T-helper 2 cell (primary cell): ENCODE measurements at places on chromosomes 6 and 20.

DNA sequence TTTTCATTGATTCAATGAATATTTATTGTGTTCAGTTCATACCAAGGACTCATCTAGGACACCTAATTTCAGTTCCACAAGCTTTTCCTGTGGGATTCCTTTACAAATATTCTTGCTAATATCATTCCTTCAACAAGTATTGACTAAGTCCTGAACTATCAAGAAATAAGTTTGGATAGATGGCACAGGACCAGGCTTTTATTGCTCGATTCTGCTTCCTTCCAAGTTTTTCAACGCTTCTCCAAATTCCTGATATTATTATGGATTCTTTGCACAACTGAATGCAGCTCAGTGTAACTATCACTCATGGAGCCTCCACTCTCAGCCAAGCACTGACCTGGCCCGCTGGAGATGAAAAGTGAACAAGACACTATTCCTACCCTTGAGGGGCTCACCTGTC, 32.7 kb upstream of the COL21A1 start:
- DNase-seq = no peak

DNA sequence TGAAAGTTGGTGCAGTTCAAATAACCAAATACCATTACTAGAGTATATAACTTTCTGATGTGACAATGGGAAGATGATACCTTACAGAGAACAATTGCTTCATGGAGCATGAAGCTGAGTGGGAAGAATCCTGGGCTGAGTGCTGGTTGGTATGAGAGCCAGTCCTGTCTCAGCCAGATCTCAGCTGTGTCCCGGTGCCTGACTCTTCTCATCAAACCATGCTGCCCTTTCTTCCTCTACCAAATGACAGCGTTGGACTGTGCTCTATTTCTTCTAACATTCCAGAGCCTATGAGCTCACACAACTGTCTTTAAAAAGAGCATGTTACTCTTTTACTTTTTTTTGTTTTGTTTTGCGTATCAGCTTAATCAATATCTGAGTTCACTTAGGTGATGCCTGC, 27.5 kb upstream of the PBOV1 start:
- no peak for DNase-seq

DNA sequence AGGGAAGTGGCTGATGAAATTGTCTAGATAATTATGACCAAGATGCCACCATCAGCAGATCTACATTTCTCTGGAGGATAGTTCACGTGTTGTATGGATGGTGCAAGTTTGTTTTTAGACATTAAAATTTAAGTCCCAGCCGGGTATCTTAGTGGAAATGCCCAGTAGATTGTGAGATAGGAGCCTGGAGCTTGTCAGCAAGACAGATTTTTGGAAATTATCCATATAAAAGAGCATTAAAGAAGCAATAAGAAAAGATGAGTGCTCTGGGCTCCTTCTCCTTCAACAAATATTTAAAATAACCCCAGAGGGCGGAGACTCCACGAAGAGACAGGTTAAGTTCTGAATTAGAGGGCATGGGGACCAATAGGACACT, 47.6 kb upstream of the SMLR1 start:
- no peak for DNase-seq

DNA sequence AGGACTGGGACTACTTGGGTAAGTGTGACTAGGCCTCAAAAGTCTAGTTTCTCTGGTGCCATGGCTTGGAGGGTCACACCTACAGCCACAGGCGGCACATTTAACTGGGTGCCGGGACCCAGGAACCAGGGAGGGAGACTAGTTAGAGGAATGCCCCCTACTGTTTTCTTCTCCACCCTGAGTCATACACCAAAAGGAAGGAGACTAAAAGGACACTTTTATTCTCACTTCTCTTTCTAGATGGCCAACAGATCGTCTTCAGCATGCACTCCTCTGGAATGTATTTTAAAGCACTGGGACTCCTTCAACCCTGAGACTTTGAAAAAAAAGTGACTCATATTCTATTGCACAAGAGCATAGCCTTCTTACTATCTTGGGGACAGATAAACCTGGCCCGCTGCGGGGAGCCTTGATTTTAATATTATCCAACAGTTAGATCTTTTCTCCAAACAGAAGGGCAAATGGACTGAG, 33.4 kb downstream of the PLN start:
- no peak for DNase-seq

DNA sequence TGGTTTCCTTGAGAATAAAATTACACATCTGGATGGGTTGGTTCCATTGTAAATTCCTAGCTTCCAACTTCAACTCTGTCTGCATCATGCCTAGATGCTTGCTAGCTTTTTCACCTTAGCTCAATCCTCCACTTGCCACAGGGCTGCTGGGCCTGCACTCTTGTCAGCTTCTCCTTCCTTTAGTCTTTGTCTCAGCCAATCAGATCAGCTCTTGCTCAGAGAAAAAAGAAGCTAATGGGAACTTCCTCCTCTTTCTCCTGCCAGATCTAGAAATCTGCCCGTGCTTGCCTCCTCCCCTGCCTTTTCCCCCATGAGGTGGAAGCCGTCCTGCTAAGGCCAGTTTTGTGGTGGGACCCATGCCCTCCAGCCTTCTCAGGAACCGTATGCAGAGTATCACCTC, 18.5 kb downstream of the RAE1 start:
- DNase-seq = no peak

DNA sequence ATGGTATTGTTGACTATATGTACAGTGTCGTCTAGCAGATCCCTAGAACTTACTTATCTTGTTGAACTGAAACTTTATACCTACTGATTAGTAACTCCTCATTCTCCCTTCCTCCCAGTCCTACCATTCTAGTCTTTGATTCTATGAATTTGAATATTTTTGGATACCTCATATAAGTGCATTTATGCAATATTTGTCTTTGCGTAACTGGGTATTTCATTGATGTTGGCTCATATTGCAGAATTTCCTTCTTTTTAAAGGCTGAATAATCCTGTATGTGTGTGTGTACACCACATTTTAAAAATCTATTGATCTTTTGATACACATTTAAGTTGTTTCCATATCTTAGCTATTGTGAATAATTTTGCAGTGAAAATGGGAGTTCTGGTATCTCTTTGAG, 119.9 kb downstream of the SOX4 start:
- DNase-seq = no peak

- no peak for DNase-seq
These were observed 42.7 kb downstream of the REPS1 start for GRCh38 chr6:138945354-138945753.

DNA sequence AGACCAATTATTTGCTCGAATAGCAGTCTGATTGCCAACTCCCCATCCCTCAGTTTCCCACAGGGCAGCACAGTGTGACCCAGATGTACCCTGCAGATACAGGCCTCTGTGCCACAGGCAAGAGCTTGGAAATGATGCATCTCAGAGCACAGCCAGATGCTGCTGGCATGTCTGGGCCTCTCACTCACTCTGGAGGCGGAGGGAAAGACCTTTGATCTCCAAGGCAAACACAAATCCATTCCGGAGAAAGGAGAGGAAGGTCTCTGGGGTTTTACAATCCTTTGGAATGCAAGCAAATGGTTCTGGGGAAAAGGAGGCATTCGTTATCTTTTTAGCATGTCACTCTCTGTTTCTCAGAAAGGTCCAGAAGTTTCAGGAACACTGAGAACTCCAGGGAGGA, 74.2 kb downstream of the RIOK1 start:
- DNase-seq = no peak

- no peak for DNase-seq
These were observed 168.6 kb downstream of the NFATC2 start for GRCh38 chr20:51373713-51374455.

GRCh38 chr6:157316871-157317814, 6.2 kb downstream of the TMEM242 start:
- DNase-seq = no peak

DNA sequence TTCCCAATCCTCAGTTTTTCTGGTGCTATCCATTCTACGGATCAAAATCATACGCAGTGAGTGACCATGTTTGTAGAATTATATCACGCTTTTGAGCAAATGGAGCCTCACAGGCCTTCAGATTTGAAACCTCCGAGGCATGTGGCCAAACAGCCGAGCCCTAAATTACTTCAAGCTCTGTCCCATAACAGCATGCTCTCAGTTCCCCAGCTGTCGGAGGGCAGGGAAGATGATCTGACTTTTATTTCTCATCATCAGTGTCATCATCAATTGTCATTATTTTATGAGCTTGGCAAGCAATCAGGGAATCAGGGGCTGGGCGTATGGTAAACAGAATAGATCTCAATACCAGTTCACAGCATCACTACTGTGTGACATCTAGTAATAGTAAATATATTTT, 73.2 kb downstream of the PSMG4 start:
- no peak for DNase-seq

- DNase-seq = no peak
These were observed 87.5 kb upstream of the MPC1 start for GRCh38 chr6:166470029-166470862.

DNA sequence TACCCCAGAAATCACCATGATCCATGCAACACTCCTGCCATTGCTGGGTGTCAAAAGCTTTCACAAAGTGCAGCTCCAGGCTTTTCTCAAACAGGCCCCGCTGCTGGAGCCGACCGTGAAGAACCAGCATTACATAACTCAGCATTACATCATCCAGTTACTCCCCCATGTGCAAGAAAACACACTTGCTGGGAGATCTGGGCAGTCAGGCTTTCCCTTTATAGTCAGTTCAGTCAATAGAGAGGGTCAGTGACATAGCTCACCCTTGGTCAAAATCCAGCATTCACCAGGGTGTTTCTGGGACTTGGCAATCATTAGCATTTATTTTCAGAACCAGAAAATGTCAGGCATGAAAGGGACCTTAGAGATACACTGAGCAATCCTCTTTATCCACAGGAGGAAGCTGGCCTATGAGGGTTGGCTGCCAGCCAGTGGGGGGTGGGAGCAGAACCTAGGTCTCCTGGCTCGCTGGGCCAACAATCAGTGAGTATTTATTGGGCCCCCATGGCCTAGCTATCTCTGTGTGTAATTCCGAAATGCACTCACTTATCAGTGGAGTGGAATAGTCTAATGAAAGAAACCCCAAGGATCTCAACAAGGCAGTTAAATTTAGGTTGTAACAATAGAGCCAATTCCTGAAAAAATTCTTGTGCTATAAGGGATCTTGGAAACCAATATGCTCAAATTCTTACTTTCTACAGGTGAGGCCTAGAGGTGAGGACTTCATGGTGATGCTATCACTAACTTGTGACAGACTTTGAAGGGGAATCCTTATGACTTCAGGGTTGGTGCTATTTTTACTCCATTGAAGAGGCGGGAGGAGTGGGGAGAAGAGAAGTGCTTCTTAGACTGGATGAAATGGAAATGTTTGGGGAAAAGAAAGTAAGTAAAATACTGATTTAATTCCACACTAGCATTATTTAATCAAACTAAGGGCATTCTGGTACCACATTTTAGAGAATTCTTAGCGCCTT, 54.6 kb downstream of the LYRM4 start:
- DNase-seq = no peak

GRCh38 chr6:166341977-166342348, 382 bp downstream of the SFT2D1 start:
- DNase-seq = no peak

GRCh38 chr6:134437376-134437775, 119.5 kb upstream of the SGK1 start:
- no peak for DNase-seq

GRCh38 chr6:41555326-41556300, 9.4 kb downstream of the FOXP4 start:
- no peak for DNase-seq

DNA sequence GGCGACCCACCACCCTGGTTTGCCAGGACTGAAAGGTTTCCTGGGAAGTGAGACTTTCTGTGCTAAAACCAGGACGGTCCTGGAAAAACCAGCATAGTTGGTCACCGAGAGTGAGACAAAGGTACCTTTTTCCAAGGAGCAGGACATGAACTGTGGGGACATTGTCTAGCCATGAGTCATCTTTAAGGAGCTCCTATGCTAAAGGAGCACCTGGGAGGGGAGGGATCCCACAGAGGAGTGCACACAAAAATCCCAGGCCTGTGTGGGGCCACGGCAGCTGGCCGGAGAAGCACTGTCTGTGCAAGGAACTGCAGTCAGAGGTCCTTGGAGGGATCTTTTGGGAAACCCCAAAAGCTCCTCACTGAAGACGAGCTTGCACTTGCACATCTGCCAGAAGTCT, 109.1 kb upstream of the PLEKHG1 start:
- no peak for DNase-seq

DNA sequence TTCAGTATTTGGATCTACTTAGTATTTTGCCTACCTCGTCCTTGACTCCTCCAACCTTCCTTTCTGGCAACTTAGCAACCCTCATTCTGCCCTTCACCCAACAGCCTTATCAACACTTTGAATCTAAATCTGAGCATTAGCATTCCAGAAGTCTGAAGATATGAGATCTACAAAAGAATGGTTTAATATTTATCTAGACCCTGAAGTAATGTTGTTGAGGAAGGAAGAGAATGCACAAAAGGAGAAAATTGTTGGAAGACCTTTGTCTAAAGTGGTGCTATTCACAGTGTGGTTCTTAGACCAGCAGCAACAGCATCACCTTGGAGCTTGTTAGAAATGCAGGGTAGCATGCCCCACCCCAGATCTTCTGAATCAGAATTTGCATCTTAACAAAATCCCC, 198.2 kb upstream of the PLCB4 start:
- no peak for DNase-seq

DNA sequence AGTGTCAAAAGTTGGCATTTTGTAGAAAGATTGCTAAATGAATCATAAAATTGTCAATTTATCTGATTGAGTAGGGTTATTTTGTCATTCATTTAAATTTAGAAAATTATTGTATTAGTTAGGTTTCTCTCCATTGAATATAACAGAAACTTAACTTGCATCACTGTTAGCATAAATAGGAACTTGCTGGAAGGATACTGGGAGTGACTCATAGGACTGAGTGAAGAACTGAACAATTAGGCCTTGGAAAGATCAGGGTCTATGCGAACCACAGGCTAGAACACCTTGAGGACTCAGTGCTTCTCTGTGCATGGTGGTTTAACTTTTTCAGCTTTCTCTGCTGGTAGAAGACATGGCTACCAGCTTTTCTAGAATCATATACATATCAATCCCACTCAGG, 67.7 kb upstream of the IFNGR1 start:
- no peak for DNase-seq

GRCh38 chr6:95682476-95682875, 105.1 kb downstream of the MANEA start:
- no peak for DNase-seq

DNA sequence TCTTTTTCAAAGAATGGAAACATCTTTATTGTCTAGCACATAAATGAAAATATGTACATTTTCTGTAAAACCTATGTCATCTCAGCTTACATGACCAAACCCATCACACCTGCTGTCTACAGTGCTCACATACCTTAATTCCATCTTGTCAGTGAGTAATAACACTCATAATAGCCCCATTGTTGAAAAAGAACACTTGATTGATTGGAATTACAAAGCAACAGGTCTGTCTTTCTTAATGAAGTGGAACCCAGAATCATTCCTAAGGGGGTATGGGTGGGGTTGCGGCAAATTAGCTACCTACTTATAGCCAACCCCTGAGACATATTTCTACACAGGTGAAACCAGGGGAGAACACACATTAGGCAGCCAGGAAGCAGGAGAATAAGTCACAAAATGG, 20.2 kb downstream of the ADGRF4 start:
- no peak for DNase-seq

GRCh38 chr6:163565140-163565539, 150.6 kb downstream of the QKI start:
- DNase-seq = no peak

- DNase-seq = no peak
These were observed 18.1 kb downstream of the PRKN start for GRCh38 chr6:162709431-162709830.
